ENCODE measurements at places on chromosomes 16 and 17.

DNA sequence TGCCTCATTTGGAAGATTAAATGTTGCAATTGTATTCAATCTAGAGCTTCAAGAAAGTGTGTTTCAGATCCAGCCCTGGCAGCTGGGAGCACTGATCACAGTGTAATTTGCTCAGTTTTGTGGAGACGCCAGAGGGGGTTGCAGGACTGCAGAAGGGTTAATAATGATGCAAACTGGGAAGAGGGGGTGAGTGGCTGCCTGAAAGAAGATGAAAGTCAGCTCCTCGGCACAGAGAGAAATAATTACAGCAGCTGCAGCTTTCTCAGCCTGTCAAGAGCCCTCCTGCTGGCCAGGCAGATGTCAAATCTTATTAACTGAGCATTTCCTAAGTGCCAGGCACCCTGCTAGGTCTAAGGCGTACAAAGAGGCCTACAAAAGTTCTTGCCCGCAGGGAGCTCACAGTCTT lies 97.7 kb downstream of the ZNF18 start:
- no peak for DNase-seq

DNA sequence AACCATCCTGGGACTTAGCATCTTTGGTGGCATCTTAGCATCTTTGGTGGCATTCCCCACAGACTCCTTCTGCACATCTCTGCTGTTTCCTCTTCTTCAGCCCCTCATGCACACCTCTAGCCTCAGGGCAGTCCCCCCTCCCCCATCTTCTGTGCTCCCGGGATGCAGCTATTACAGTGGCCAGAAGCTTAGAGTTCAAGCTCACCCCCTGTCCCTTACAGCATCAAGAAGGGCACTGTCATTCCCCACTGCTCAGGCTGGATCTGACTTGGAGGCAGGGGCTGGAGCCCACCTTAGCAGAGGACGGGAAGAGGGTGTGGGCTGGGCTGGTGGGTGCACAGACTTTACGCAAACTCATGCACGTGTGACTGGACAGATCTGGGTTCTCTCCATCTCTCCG lies 650 bp downstream of the EPN3 start:
- DNase-seq = no peak

DNA sequence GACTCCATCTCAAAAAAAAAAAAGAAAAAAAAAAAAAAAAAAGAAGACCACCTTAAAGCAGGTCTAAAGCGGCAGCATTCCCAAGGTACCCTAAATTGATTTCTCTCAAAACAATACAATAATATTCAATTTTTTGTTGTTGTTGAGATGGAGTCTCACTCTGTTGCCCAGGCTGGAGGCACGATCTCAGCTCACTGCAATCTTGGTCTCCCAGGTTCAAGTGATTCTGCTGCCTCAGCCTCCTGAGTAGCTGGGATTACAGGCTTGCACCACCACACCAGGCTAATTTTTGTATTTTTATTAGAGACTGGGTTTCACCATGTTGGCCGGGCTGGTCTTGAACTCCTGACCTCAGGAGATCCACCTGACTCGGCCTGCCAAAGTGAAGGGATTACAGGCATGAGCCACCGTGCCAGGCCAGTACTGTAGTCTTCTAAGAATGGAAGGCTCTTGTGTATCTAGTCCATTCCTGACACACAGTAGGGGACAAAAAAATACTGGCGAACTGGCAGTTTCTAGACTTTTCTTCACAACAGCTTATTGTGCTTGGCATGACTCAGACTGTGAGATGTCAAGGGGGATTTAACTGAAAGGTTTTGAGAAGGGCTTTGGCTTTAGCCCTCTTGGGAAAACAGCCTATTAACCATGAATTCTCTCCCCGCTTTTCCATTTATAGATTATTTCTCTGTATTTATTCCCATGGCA lies 17.3 kb downstream of the CDR2 start:
- DNase-seq = no peak

GRCh38 chr17:77965352-77965751 lies 6.8 kb downstream of the TNRC6C start:
- DNase-seq = no peak

GRCh38 chr17:65409381-65409780 lies 152.1 kb downstream of the AXIN2 start:
- DNase-seq = no peak

GRCh38 chr17:70136131-70136530 lies 33.2 kb upstream of the KCNJ2 start:
- no peak for DNase-seq

GRCh38 chr17:17126131-17127110 lies 79.7 kb downstream of the PLD6 start:
- no peak for DNase-seq

- no peak for DNase-seq
Measured at GRCh38 chr17:33463887-33464286, 170.8 kb upstream of the ASIC2 start.

DNA sequence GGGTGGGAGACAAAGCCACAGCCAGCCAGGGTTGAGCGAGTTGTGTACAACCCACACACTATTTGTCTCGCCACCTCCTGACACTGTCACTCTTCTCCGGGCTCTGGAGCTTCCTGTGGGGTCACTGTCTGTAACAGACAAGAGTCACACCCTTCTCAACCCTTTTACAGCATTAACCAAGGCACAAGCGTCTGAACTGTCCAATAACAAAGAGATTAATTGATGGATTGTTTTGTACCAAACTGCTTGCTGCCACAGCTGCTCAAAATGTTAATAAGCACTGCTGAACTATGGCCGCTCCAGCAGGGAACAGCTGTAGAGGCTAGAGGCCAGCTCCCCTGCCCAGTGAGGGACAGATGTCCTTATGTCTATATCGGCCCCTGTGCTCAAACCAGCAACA lies 25.2 kb upstream of the HYDIN start:
- DNase-seq = no peak

DNA sequence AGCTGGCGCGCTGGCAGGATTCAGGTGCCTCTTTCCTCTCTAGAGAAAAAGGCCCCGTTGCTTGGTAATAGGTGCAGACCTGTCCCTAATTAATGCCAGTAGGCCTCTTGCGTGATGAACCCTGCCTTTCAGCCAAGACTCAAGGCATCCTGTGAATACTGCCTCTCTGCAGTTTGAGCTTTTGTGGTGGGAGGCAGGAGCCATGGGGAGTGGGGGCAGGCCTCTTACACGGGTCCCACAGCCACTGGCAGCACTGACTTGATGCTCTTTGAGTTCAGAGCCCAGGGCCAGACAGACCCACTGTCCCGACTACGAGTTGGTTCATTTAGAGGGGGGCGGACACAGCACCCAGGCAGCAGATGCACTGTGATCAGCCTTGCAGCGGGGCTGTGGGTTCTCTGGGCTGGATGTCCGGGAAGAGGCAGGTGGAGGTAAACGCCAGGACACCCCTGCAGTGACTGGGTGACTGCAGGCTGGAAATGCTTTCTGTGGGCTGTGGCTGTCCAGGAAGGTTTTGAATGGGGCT lies 237.0 kb downstream of the SEC14L1 start:
- DNase-seq = no peak

GRCh38 chr16:75382611-75383010 lies 50.7 kb downstream of the CFDP1 start:
- no peak for DNase-seq

DNA sequence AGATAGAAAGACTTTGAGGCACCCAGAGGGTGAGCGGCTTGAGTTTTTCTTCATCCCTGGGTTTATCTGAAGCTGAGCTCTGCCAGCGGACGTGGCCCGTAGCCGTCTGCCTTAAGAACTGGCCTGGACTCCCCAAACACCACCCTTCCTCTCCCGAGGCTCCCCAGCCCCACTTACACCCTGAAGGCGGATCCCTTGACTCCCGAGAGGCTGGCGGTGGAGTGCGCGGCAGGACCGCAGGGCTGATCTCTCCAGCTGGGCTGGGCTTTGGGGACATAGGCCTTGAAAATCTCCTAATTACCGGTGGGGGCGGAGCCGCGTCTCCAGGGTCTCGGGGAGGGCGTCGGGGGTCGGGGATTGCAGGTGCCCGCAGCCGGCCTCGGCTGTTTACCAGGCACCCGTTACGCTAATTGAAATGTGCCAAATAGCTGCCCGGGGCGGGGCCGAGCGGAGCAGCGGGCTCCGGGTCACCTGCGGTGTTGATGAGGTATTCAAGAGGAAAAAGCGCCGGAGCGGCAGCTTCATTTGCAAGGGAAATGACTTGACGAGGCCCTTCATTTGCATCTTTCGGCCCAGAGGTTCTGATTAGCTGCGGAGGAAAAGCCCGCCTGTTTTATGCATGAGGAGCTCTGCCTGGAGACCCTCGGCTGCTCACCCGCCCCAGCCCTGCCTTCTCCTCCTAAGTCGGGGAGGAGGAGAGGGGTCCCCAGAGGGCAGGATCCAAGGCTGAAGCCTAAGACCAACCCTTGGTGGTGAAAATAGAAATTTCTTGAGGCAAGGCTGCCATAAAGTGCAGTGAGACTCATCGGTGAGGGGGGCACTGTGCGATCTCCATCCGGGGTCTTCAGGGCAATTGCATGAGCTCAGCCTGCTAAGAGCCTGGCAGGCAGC lies 100.7 kb downstream of the MGAT5B start:
- DNase-seq = no peak

- peak; percentile 68 for DNase-seq
Measured at GRCh38 chr16:68084504-68085258, 489 bp upstream of the NFATC3 start.

DNA sequence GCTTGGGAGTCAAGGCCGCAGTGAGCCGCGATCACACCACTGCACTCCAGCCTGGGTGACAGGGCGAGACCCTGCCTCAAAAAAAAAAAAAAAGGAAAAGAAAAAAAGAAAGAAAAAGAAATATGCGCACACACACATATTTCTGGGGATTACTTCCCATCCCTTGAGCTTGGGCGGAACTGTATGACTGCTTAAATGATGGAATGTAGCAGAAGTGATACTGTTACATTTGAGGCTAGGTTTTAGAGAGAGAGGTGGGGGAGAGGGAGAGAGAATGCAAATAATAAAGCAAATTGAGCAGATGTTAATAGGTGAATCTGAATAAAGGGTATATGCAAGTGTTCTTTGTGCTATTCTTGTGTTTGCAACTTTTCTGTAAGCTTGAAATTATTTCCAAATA lies 12.0 kb upstream of the USP32 start:
- no peak for DNase-seq

DNA sequence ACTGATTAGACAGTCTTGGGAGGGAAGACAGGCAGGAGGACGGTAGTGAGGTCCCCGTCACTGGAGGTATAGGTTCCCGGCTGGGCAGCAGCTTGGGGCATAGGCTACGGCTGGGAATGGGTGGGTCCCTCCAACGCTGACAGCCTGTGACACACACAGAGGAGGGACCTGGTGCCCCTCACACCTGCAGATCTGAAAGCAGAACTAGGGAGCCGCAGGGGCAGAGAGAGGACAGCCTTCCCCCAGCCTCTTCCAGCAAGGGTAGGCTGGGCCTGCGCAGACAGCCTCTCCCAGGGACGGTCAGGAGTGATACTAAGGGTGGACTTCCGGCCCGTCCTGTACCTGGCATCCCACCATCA lies 2.0 kb downstream of the P2RX1 start:
- DNase-seq = no peak

- no peak for DNase-seq
Measured at GRCh38 chr16:3358871-3359270, 3.2 kb downstream of the OR2C1 start.

DNA sequence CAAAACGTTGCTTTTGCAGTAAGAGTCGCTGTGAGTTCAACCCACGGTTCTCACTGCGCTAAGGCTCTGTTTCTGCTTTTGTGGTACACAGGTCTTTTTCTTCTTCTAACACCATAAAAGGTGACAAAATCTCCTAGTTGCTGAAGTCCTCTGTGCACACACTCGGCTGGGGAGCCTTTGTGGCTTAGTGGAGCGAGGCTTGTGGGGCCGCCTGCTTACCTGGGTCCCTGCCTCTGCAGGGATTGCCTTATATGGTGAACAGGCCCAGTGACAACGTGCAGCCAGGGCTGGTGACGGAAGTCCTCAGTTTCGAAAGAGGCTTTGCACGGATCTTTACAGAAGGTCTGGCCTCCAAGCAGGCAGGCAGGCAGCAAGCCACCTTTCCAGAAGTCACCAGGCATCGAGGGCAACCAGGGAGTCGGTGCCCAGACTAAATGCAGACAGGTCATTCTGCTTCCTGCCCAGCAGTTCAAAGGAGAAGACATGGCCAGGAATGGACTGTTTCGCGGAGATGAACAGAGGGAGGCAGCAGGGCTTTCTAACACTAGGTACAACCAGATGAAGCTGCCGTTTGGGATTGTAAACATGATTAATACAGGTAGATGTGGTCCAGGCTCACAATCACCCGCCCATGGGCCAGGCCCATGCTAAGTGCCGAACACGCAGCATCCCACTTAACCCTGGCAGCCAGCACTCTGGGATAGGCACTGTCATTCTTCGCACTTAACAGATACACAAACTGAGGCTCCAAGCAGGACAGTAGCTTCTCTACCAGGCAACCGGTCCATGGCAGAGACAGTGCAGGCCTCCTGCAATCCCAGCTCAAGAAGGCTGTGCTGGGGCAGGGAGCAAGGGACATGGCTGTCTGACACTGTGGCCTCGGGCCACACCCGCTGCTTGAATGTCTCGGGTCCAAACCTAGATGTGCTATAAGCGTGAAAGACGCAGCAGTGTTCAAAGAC lies 10.7 kb upstream of the MEAK7 start:
- peak; percentile 65 for DNase-seq
